Peyer's patch (tissue), 4 donors: ENCODE measurements at places on chromosomes 3 and 15.

GRCh38 chr15:95687061-95687460, 643.4 kb upstream of the NR2F2 start:
- no peak for DNase-seq

GRCh38 chr3:133384331-133385027, 15.4 kb upstream of the BFSP2 start:
- peak; percentile 56 for DNase-seq

GRCh38 chr3:121989943-121990342, 32.1 kb downstream of the ILDR1 start:
- no peak for DNase-seq

DNA sequence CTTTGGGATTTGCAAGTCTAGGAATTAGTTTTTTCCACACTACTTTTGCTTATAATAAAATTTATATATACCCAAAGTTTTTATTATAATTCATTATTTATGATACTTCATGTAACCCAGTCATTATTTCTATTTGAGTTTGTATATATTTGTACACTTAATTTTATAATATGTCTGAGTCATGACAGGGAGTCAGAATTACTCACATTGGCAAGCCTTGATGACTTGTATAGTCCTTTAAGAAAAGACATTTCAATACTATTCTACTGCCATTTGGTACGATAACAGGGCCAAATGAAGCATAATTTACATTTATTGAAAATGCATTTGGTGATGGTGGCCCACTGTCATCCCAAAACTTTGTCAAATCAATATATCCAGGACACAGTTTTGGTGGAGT, 95.9 kb upstream of the UNC13C start:
- DNase-seq, result no peak

GRCh38 chr3:6439824-6440223, 421.1 kb upstream of the GRM7 start:
- DNase-seq, result no peak
